NCI-H2227 treated with DMSO at 0.1 percent for 48 hours (cell line): ENCODE measurements at places on chromosomes 16 and 17.
A peak's percentile ranks its signal among the peaks of the same experiment; 100 is the strongest.

DNA sequence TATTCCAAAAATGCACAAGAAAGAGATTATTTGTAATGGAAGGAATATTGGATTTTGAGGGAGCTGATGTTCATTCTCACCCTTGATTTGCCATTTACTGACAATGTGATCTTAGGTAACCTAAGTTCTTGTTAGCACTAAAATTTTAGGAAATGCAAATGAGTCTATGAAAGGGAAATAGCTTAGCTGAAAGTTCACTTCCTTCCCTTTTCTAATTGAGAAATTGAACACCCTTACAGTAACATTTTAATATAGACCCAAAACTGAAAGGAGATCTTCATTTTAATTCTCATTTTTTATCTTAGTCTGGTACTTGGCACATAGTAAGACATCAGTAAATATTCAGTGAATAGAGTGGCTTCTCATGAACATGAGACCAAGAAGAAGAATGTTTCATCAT is 10.9 kb upstream of the WSB1 start:
- DNase-seq, result no peak

GRCh38 chr16:50642349-50642748 is 38.8 kb downstream of the SNX20 start:
- DNase-seq, result no peak

DNA sequence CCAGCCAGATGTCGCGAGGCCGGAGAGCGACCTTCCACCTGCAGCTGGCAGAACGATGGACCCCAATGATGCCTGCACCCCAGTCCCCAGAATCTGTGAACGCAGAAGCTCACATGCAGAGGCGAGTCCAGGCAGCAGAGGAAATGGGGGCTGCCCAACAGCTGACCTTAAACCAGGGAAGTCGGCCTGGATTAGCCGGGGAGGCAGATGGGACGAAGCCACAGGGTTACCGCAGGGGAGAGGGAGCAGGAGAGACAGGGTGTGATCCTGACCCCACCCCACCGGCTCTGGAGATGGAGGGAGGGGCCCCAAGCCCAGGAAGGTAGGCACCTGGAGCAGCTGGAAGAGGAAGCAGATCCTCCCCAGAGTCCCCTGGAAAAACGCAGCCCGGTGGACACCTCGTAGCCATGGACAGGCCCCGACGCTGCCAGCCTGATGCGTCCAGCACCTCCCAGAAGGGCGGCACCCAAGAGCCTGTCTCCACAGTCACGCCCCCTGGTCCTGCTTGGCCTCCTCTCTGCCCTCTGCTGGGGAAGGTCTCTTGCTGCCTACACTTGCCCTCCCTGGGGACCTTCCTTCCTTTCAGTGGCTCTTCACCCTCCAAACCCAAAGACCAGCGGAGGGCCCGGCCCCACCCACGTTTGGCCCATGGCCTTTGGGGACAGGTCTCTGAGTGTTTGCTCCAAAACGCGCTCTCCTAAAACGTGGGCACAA is 37.3 kb downstream of the PIEZO1 start:
- DNase-seq, result no peak

GRCh38 chr17:36870720-36870999 is 66.6 kb upstream of the LHX1 start:
- DNase-seq, result no peak

DNA sequence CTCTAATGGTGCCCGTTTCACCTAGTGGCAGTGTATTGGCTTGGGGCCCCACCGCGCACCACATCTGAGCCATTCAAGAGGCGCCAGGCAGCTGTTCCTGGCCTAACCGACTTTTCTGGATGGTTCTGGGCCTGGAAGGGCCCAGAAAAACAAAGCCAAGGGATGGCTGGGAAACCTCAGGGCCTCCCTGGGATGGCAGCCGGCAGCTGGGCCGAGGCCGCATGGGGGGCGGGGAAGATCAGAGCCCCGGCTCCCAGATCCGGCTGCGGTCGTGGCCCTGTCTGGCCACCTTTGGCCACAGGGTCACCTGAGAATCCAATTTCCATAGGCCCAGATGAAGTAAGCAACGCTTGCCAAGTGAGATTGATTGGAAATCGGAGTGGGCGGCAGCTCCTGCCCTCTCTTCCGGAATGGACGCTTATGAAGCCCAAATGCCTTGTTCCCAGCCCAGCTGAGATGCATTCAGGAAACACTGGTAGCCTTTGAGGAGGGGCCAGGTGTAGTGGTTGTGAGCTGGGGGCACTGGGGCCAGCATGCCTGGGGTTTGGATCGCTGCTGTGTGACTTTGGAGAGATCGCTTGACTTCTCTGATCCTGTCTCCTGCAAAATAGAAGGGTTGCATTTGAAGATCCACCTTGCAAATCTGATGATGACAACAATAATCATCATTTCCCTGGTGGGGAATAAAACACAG is 163.8 kb upstream of the GSE1 start:
- no peak for DNase-seq

GRCh38 chr16:48960830-48961229 is 320.8 kb downstream of the CBLN1 start:
- DNase-seq, result no peak

GRCh38 chr16:80615735-80616134 is 74.9 kb downstream of the DYNLRB2 start:
- DNase-seq, result no peak

- DNase-seq, result no peak
Observed at GRCh38 chr17:59396134-59396826, 64.8 kb downstream of the YPEL2 start.

GRCh38 chr16:31357324-31358109 is 2.5 kb downstream of the ITGAX start:
- DNase-seq, result no peak

DNA sequence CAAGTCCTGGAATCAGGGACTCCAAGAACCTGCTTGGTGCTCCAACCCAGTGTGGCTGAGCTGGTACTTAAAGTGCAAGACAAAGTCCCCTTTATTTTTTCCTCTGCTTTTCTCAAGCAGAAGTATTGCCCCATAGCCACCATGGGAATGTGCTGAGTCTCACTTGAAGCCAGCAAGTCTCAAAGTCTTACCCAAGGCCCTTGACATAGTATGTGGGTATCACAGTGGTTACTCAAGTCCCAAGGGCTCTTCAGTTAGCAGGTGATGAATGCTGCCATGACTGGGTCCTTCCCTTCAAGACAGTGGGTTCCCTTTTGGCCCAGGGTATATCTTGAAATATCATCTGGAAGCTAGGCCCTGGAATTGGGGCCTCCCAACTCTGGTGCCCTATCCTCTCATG is 30.5 kb upstream of the GINS3 start:
- no peak for DNase-seq

GRCh38 chr17:2366747-2367494 is 29.6 kb downstream of the SGSM2 start:
- DNase-seq, result no peak

DNA sequence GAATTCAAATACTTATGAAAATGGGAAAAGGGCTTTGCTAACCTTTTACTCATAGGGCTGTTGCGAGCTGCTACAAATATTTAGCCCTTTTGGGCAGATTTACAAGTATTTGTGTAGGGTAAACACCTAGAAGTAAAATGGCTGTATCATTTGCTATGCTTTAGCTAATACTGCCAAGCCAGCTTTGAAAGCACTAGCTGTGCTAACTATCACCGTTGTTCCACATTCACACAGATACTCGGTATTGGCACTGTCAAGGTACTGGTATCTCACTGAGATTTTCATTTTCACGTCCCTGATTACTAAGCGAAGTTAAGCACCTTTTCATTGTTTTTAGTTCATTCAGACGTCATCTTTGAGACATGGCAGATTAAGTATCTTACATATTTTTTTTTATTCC is 84.8 kb downstream of the GLG1 start:
- DNase-seq, result no peak

- peak; percentile 17 for DNase-seq
Observed at GRCh38 chr17:7862692-7863437, 5.1 kb downstream of the CYB5D1 start.

DNA sequence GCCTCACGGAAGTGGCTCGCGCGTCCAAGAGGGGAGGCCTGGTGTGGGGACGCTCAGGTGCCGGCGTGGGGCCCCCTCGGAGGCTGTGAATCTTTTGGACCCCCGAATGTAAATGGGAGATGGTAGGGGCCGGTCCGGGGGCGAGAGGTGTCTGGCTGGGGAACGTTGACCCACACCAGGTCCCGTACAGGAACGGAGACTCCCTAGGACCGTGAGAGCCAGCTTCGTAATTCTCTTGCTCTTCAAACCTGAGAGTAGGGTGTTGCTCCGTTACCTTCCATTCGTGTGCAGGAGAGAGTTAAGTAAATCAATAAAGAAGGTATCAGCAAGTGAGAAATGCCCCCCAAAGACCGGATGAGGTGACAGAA is 481 bp downstream of the LYRM1 start:
- peak; percentile 27 for DNase-seq

DNA sequence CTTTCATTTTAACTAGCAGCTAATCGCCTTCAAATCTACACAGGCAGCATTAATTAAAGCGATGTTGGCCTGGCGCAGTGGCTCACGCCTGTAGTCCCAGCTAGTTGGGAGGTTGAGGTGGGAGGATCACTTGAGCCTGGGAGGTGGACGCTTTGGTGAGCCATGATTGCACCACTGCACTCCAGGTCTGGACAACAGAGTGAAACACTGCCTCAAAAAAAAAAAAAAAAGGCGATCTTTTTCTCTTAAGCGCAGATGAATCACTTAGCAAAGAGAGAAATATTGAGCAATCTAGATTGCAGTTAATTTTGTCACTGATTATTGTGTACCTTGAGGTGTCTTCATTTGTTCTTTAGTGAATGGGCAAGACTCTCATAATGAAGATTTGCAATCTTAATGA is 12.4 kb downstream of the SNTB2 start:
- DNase-seq, result no peak

DNA sequence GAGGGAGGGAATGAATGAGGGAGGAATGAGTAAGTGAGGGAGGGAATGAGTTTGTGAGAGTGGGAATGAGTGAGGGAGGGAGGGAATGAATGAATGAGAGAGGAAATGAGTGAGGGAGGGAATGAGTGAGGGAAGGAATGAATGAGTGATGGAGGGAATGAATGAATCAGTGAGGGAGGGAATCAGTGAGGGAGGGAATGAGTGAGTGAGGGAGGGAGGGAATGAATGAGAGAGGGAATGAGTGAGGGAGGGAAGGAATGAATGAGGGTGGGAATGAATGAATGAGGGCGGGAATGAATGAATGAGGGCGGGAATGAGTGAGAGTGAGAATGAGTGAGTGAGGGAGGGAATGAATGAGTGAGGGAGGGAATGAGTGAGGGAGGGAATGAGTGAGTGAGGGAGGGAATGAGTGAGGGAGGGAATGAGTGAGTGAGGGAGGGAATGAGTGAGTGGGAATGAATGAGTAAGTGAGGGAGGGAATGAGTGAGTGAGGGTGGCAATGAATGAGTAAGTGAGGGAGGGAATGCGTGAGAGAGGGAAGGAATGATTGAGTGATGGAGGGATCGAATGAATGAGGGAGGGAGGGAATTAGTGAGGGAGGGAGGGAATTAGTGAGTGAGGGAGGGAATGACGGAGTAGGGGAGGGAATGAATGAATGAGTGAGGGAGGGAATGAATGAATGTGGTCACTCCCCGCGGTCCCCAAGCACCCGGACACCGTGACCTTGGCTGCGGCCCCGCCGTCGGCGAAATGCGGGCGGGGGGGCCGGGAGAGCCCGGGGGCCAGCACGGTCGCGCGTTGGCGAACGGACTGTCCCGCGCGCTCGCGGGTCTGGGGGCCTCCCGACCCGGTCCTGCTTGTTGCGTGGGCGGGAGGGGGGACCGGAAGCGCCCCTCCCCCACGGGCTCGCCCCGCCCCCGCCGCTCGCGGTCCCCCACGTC is 1.1 kb upstream of the UBE2I start:
- DNase-seq, result peak; percentile 63

- DNase-seq, result no peak
Observed at GRCh38 chr16:85057212-85057889, 29.8 kb downstream of the KIAA0513 start.

GRCh38 chr17:43524945-43525575 is 21.1 kb downstream of the ETV4 start:
- no peak for DNase-seq
